NCI-H1105 (cell line): ENCODE measurements at places on chromosomes 16 and 17.
A peak's percentile ranks its signal among the peaks of the same experiment; 100 is the strongest.

GRCh38 chr17:47855737-47856136 is 4.8 kb upstream of the SP6 start:
- DNase-seq, result no peak

DNA sequence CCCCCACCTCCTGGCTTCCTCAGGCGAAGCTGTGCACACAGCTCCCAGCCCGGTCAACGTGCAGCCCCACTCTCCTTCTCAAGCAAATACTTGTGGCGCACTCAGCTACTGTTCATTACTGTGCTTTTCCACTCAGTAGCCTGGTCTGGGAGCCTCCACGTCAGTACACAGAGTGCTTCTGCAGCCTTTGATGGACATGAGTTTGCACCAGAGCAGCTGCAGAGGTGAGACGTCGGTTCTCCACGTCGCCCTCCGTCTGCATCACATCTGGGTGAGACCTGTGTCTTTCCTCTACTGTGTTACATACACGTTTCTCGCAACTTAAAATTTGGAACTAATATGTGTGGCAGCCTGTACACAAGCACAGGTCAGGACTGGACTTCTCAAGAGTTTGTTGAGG is 334.3 kb downstream of the C16orf95 start:
- DNase-seq, result no peak

DNA sequence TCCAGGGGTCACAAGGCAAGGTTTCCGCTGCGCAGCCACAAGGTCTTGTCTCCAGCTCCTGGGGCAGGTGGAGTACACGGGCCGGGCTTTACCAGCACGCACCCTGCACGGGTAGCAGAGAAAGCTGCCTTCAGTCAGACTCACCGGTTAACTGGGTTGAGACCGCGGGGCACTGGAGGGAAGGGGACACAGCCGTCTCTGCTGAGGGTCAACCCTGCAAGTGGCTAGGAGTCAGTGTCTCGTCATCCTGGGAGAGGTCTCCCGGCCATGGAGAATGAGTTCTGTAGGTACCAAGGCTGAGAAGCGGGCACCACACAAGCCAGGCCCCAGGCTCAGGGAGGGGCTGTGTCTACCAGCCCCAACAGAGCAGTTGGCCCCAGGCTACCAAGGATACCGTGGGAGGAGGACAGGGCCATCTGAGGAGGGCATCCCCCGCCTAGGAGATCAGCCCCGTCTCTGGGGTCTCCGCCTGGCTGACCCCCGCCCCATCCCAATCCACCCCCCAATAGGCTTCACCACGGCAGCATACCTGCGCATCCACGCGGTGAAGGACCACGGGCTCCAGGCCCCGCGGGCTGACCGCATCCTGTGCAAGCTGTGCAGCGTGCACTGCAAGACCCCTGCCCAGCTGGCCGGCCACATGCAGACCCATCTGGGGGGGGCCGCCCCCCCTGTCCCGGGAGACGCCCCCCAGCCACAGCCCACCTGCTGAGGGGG is 2.8 kb upstream of the PRRT2 start:
- DNase-seq, result no peak

- no peak for DNase-seq
Observed at GRCh38 chr17:38544175-38544838, 61.4 kb downstream of the SRCIN1 start.

- peak; percentile 91 for DNase-seq
Observed at GRCh38 chr17:44820631-44821212, 9.4 kb downstream of the GJC1 start.

DNA sequence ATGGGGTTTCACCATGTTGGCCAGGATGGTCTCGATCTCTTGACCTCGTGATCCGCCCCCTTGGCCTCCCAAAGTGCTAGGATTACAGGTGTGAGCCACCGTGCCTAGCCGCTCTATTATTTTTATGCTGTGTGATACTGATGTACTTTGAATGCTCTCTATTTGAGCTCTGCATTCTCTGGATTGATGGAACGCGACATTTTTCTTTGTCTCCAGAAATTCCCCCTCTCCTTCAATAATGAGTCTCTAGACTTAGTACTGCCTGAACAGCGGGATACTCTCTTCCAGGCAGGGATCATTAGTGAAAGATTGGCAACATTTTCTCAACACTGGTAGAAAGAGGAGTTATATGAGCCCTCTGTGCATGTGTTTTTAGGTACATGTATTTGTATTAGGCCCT is 93.3 kb upstream of the CLEC3A start:
- no peak for DNase-seq

- no peak for DNase-seq
Observed at GRCh38 chr17:65346166-65346565, 209.0 kb downstream of the RGS9 start.

DNA sequence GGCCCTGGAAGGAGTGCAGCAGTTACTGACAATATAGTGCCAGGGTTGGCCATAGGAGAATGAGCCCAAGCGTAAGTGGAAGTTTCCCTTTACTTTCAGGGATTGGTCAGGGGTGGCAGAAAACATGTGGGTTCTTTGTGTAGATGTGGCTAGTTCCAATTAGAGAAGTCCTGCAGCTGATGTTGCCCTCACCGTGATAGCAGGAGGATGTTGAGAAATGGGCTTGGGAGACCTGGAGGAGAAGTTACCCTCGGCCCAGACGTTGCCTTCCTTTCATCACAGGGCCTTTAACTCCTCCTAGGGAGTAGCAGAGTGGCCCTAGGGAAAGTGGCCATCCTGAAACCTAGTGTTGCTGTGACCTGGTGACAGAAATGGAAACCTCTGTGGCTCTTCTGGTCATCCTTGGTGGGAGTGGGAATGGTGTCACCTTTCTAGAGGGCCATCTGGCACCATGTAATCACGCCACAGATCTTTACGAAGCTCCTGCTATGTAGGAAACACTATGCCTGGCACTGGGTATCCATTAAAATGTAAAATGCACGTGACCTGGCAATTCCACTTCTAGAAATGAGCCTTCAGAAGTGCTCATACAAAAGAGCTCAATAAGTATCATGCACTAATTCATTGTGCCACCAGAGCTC is 6.7 kb downstream of the TMEM92 start:
- DNase-seq, result no peak

DNA sequence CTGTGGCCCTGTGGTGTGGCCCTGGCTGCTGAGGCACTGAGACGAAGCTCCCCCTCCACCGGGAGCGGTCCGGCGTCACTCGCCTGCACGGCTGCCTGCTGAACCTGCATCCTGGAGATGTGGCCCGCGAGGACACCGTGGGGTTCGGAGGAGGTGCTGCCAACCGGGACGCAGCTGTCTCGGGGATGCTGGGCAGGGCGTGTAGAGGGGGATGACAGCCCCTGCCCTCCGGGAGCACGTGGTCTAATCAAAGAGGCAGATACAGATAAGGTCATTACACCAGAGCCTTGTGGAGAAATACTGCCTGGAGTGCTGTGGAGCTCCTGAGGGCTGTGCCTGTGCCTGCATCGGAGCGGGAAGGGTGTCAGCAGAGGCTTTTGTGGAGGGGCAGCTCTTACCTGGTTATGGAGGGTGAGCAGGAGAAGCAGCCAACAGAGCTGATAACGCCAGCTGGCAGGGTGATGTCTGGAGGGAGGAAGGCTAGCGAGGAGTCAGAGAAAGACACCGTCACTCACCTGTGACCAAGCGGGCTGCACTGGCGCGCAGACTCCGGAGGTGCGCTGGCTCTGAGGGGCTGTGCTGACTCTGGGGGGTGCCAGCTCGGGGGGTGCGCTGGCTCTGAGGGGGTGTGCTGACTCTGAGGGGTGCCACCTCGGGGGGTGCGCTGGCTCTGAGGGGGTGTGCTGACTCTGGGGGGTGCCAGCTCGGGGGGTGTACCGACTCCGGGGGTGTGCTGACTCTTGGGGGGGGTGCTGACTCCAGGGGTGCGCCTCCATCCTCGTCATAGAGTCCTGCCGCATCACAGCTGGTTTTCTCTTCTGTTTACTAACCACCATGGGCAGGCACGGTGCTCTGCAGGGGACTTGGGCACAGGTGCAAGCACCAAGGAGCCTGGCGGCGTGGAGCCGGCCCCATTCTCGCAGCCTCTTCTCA is 104.7 kb upstream of the CHMP6 start:
- no peak for DNase-seq

GRCh38 chr17:4569591-4569990 is 9.2 kb upstream of the GGT6 start:
- DNase-seq, result no peak

- no peak for DNase-seq
Observed at GRCh38 chr16:59205403-59205802, 471.3 kb upstream of the GOT2 start.

GRCh38 chr17:76371656-76372628 is 12.5 kb upstream of the SPHK1 start:
- DNase-seq, result no peak

GRCh38 chr17:63701456-63701820 is 1.5 kb upstream of the LIMD2 start:
- no peak for DNase-seq

GRCh38 chr17:12680993-12681392 is 15.3 kb downstream of the MYOCD start:
- DNase-seq, result no peak

- no peak for DNase-seq
Observed at GRCh38 chr16:48126801-48127644, 28.8 kb downstream of the ABCC12 start.

DNA sequence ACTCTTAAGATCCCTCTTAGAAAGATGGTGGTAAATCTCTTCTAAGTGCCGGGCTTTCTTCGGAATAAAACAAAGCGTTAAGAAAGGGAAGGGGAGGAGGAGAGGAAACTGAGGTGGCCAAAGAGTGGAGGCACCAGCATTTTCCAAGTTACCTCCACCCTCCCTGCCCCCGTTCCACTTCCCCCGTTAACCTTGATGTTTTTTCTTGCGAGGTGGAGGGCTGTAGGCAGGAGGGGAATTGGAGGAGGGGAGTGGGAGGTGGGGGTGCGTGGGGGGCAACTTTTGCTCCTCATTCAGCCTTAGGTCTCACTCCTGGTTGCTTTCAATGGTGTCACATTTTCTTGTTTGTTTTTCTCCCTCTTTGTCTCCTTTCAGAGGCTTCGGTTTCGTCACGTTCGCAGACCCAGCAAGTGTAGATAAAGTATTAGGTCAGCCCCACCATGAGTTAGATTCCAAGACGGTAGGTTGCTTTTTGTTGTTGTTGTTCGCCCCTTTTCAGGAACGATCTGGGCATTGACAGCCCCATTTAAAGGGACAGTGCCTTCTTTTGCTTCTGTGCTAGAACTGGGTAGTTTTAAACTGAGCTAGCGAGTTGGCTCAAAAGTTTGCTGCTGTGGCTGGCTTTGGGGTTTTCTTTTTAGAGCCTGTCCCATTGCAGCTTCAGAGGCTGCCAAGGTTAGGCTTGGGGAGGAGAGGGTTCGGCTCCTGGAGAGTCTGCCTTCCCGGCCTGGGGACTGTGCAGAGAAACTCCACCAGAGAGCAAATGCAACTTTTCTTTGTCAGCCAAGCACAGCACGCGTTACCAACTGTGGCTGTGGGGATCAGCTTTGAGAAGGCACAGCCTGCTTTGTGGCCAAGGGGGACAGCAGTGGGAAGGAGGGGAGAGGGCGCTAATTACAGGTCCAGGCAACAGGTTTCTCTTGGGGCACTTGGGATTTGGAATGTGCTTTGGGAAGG is 1.9 kb downstream of the MSI2 start:
- no peak for DNase-seq

DNA sequence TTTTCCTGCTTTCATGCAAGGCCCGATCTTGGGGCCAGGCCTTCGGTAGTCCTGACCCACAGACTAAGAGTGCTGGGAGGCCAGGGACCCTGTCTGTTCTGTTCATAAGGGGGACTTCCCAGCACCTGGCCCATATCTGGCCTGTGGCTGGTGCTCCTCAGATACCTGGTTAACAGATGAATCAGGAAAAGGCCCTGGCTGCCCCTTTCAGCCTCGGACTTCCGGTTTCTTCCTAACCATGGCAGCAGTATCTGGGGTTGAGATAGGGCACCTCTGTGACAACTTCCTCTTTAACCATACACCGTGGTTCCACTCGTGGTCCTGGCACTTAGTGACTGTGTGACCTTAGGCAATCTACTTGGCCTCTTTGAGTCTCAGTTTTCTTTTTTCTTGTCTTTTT is 18.4 kb downstream of the PLCG2 start:
- DNase-seq, result no peak

DNA sequence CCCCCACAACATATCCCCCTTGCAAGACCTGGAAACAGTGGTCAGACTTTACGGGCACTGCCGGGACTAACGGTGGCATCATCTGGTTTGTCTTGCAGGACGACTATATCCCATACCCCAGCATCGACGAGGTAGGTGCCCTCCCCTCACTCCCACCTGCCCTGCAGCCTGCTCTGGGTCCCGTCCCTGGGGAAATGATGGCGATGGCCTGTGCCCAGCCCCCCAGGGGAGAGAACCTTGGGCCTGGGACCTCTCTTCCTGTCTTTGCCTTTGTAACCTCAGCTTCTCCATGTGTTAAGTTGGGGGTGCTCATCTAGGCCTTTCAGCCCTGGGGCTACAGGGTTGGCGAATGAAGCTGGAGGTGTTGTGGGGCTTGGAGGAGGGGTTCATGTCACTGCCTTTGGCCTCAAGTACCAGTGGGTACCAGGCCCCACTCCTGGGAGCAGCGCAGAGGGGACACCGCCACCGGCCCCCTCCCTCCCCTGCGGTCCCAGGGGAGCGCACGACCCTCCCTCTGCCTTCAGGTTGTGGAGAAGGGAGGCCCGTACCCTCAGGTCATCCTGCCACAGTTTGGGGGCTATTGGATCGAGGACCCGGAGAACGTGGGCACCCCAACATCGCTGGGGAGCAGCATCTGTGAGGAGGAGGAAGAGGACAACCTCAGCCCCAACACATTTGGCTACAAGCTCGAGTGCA is 99.9 kb downstream of the OR1D5 start:
- no peak for DNase-seq

DNA sequence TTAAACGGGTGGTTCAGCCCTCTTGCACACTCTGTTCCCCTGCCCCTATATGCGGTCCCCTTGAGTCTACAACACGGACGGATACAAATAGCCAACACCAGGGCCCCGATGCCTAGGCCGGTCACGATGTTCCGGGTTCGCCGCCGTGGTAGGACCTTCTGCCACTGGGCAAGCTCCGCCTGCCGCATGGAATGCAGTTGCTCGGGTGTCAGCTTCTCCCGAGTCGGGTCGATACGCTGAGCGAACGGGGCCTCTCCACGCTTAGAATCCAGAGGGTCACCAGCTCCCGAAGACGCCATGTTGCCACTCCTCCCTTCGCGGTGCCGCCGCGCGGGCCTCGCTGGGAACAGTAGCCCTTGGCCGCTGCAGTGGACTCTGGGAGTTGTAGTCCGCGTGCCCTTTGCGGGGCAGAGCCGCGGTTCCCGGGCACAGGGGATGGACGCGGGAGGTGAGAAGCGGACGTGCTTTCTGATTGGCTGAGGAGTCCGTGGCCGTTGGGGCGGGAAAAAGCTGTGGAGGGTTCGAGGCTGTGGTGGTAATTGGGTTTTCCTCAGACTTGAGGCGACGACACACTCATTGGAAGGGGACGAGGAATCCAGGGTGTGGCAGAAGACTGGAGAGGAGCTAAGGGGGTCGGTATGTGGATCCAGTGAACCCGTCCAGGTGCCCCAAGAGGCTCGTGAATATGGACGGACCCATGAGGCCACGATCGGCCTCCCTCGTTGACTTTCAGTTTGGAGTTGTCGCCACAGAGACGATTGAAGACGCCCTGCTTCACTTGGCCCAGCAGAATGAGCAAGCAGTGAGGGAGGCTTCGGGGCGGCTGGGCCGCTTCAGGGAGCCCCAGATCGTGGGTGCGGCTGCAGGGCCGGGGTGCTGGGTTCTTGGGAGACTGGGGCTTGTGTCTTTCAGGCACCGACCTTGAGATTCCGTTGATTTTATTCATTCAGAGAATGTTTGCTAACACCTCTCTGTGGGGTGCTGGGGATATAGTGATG is at the start of the genes CNTD1 and COA3:
Gene CNTD1 (plus strand): TSS at position 479 of the 998 bp plus-strand sequence. CDS start 207 bp downstream, at position 686.
Gene COA3 (minus strand): TSS at position 322 of the 998 bp plus-strand sequence. CDS start 23 bp downstream, at position 299.
- peak; percentile 69 for DNase-seq
